Right hindlimb (tissue), 1 donor: ENCODE measurements at places on chromosomes 12 and 14.
A peak's percentile ranks its signal among the peaks of the same experiment; 100 is the strongest.

- no peak for DNase-seq
Observed at GRCh38 chr12:54390176-54390667, 5.7 kb upstream of the ZNF385A start.

DNA sequence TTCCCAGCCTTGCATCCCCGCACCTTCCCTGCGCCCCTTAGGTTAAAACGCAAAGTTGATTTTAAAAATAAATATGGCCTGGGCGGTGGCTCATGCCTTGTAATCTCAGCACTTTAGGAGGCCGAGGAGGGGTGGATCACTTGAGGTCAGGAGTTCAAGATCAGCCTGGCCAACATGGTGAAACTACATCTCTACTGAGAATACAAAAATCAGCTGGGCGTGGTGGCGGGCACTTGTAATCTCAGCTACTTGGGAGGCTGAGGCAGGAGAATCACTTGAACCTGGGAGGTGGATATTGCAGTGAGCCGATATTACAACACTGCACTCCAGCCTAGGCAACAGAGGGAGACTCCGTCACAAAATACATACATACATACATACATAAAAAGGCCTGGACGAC lies 96.0 kb downstream of the GCH1 start:
- no peak for DNase-seq

GRCh38 chr14:80955416-80955941 lies at the start of gene TSHR:
TSHR (plus strand) TSS chr14:80955621; CDS start chr14:80955681, 60 bp downstream.
- DNase-seq, result no peak

DNA sequence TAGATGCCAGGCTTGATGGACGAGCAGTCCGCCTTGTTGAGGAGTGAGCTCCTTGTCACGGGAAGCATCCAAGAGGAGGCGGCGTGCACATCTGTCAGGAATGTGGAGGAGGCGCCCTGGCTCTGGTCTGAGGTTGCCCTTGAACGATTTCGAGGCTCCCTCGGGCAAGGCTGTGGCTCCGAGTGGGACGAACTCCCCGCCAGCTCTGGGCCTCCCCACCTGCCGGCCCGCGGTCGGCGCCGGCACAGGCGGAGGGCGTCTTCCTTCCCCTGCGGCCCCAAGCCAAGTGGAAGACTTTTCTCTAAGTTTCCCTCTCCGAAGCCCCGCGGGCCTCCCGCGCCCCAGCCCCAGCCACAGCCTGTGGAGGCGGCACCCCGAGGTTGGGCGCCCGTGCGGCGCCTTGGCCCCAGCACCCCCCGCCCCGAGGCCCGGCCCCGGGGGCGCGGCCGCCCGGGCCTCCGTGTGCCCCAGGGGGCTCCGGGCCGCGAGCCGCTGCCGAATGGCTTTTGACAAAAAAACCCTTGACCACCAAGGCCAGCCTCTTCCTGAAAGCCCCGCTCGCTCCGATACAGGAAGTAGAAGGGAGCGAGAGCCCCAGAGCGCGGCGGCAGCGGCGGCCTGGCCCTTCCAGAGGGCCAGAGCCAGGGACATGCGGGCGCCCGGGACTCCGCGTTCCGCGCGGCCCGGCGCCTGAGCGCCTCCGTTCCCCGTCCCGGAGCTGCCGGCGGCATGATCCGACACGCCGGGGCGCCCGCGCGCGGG lies at the start of gene RIN3:
Gene RIN3, plus strand, starts transcription at position 578 of the 762 bp plus-strand sequence. Its CDS starts 152 bp downstream, at position 730.
- DNase-seq, result peak; percentile 82

DNA sequence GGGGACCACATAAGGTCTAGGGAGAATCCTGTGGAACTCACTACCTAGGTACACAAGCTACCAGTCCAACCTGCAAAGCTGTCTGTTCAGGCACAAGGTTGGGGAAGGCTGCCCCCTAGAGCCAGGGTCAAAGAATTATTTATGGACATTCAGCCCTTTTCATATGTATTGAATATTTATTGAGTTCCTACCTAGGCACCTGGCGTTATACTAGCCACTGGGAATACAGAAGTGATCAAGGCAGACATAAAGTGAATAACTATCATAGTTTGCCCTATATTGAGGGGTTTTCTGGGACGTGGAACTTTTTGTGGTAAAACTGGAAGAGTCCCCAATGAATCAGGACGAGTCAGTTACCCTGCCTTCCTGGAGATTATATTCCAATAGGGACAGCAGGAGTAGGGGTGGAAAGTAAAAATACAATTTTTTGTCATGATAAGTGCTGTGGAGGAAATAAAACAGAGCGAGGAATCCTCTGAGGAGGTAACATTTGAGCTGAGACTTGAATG lies 5.8 kb upstream of the SLC48A1 start:
- no peak for DNase-seq

- DNase-seq, result no peak
Observed at GRCh38 chr12:47033081-47033480, 46.3 kb upstream of the PCED1B start.

GRCh38 chr12:85821759-85822158 lies 14.4 kb downstream of the RASSF9 start:
- no peak for DNase-seq

- DNase-seq, result no peak
Observed at GRCh38 chr14:88421286-88421685, 35.8 kb downstream of the SPATA7 start.

GRCh38 chr12:50021031-50021430 lies 4.3 kb downstream of the RACGAP1 start:
- no peak for DNase-seq

- DNase-seq, result peak; percentile 41
Observed at GRCh38 chr12:113214895-113215400, 6.3 kb upstream of the TPCN1 start.

DNA sequence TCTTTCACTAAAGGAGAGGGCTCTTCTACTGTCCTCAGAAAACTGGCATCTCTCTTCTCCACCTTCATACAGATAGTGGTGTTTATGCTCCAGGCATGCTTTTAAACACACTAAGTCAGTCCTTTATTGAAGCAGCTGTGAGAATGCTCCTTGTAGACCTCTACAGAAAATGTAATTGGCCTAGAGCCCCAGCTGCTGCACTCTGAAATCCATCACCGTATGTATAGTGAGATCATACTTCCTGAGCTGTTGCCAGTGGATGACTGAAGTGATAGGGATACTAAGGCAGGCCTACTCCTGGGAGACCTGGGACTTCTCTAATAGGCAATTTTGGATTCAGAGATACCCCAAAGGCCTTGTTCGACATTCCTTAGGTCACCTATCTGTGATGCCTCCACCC lies 535.4 kb downstream of the RPS29 start:
- peak; percentile 41 for DNase-seq

- DNase-seq, result peak; percentile 32
Observed at GRCh38 chr14:104147346-104148125, 9.1 kb downstream of the KIF26A start.

DNA sequence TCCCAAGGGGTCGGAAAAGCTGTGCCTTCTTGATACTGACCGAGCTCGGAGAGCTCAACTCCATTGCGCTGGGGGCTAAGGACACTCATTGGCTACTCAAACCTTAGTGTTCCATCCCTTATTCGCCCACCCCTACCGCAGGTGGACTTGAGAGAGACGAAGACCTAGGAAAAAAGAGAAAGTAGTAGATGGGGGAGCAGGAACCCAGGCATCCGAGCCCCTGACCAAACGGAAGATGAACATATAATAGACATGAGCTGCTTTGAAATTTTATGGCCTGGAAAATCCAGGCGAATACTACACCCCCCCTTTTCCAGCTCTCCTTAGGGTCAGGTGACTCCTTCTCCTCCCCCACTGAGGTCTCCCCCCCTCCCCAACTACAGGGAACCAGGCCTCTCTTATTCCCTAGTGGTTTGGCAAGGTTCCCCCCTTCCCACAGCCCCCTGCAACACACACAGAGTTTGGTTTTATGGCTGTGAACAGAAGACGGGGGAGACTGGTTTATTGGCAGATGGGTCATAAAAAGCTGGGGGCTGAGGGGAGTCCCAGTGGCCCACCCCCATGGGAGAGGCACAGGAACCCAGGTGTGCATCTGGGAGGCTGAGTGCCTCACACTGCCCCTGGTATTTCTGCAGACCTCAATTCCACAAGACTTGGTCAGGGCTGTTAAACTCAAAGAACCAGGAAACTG lies 1.6 kb downstream of the GDF11 start:
- DNase-seq, result no peak

- no peak for DNase-seq
Observed at GRCh38 chr12:51013441-51013840, 12.7 kb downstream of the SLC11A2 start.

DNA sequence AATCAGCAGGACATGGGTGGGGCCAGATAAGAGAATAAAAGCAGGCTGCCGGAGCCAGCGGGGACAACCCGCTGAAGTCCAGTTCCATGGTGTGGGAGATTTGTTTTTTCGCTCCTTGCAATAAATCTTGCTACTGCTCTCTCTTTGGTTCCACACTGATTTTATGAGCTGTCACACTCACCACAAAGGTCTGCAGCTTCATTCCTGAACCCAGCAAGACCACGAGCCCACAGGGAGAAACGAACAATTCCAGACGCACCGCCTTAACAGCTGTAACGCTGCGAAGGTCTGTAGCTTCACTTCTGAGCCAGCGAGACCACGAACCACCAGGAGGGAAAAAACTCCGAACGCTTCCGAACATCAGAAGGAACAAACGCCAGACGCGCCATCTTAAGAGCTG lies 2.8 kb upstream of the CNIH1 start:
- peak; percentile 37 for DNase-seq

DNA sequence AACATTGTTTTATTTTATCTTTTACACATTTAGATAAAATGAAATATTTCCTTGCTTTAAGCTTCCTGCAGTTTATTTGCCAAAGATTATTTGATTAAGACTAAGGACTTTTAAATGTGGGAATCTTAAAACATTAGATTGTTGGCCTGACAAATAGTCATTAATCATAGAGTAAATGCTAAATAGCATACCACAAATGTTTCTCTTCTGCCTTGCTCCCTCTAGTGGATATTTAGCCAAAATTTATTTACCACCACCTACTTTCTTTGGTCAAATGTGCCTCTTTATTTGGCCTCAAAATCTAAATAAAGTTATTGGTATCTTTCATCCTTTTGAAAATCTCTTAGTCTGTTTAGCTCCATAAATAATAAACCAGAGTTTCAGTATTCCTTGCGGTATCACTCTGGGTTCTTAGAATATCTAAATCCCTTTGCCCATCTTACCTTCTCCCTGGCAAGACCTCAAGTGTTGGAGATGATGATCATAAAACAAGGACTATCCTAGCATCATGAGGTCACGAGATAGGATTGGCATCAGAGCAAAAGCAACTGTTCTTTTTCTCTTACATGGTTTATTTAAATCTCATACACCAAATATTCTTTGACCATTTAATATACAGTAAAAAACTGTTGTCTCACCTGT lies 150.6 kb upstream of the AEBP2 start:
- no peak for DNase-seq

- DNase-seq, result peak; percentile 15
Observed at GRCh38 chr12:122981587-122982476, 1.4 kb downstream of the ARL6IP4 start.

DNA sequence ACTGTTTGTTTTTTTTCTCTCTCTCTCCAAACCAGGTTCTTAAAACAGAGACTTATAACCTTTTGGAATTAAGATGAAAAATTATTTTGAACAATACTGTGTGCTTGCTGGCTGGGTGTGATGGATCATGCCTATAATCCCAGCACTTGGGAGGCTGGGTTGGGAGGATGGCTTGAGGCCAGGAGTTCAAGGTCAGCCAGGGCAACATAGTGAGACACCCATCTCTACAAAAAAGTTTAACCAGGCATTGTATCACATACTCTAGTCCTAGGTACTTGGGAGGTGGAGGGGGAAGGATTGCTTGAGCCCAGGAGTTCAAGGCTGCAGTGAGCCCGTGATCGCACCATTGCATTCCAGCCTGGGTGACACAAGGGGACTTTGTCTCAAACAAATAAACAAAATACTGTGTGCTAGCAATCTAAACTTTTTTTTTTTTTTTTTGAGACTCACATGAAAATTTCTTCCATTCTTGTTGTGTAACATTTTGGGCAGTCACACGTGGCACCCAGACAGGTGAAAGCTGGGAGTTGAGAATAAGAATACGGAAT lies 379.6 kb downstream of the ETNK1 start:
- no peak for DNase-seq

DNA sequence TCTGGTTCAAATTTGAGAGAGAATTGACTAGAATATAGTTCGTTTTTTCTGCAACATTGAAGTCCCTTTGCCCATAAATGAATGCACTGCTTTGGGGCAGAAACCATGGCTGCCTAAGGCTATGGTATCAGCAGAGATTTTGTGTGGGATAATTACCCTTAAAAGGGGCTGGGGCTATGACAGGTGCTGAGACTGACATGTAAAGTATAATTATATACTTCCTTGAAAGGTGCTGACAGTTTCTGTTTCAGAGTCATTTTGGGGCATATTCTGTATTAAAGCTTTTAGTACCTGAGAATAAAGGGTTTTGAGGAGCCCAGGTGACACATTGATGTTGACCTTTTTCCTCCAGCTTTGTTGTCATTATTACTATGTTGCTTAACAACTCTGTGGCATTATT lies 150.3 kb upstream of the PTPRQ start:
- no peak for DNase-seq

- DNase-seq, result peak; percentile 70
Observed at GRCh38 chr14:95471016-95471415, 45.4 kb downstream of the SYNE3 start.

- no peak for DNase-seq
Observed at GRCh38 chr12:128474916-128475315, 207.9 kb downstream of the TMEM132C start.

GRCh38 chr14:93332397-93332852 lies 411 bp downstream of the BTBD7 start:
- DNase-seq, result no peak

DNA sequence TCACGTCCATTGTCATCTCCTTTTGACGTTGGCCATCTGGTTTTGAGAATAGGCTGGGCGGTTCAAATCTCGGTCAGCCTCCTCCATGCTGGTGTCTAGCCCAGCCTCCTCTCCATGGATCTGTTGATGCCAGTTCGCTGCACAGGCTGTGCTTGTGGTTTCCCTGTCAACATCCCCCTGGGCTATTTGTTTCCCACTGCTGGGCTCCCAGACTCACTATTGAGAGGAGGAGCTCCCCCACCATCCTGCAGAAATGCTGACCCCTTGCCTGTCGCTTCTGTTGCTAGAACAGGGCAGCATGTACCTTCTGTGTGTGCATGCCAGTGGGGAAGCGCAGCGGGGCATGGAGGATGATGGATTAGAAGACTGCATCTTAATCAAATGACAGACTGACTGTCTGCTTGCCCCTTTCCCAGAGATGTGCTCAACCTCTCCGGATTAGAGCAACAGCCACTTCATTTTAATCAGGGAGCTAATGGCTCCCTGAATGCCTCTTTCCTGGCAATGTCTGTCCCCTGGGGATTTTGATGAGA lies 170.5 kb downstream of the TSPAN9 start:
- no peak for DNase-seq

DNA sequence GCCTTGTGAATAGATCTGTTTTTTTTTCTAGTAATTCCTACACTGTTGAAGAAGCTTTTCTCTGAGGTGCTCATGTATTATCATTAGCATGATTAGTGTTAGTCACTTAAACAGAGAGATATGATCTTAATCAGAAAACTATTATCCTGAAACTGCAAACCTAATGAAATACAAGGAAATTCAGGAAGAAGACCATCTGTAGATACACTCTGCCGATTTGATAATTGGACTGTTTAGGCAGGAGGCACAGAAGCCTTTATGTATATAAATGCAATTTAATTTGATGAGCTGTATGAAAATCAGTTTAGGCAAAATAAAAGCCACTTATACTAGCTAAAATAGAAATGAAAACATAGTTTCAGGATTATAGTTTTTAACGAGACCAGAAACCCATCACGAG lies 23.3 kb downstream of the PDZRN4 start:
- no peak for DNase-seq
